ENCODE measurements at places on chromosomes 2 and 18.

DNA sequence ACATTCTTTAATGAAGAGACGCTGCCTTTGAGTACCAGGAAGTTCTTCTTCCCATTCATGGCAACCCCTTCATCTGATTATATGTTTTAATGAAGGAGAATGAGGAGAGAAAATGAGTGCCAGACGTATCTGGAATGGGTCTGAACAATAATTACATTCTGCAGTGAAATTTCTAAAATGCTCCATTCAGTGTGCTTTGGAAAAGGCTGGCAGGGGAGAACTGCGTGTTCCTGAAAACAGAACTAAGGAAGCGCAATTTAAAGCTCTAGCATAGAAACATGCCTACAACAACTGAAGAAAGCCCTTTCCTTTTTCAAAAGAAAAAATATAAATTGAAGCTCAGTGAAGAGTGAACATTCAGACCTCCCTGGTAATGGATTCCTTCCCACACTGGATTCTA lies 58.8 kb downstream of the BOD1L2 start:
- no peak for DNase-seq

DNA sequence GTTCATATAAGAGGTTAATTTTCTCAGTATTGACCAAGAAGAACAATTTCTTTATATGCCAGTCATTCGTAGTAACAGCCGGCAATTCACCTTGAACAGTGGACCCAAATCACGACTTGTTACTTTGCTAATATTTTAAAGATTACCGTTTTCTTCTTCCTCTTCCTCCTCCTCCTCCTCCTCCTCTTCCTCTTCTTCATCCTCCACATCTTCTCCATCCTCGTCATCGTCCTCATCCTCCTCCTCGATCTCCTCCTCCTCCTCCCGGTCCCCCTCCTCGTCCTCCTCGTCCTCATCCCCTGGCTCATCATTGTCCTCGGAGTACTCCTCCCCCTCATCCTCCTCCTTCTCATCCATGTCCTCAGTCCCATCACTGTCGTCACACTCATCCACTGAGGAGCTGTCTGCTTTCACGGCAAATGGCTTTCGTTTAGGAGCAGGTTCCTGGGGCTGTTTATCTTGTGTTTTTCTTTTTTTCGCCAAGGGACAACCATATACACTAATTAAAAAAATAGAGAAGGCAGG lies 198.6 kb upstream of the PXDN start:
- no peak for DNase-seq

DNA sequence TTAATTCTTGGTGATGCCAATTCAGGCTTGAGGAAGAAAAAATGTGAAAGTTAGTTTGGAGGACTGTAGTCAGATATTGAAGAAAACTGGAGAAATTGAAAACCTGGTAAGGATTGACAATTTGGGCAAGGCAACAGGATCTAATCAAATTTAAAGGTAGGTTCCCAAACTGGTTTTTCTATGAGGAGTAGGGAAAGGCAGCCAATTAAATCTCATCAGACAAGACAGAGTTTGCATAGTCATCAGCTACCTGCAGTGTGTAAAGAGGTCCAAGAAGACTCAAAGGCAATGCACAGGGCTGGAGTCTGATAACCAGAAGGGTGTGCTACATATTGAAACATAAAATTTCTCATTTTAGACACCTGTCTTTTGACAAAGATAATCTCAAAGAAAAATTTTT lies 16.0 kb upstream of the CAB39 start:
- no peak for DNase-seq

DNA sequence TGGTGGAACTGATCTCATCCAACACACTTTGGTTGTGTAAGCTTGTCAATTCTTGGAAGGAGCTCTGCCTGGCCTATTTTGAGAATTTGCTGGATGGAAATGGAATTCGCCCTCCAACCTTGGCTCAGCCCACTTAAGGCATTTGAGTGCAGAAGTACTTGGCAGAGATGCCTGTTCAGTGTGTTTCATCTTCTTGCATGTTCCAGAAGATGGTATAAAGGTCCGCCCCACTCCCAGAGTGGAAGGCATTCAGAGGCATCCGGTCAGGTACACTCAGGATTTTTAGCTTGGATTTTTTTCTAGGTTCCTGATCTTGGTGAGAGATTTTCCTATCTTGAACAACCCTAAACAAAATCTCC lies 61.3 kb upstream of the TXNDC2 start:
- no peak for DNase-seq

DNA sequence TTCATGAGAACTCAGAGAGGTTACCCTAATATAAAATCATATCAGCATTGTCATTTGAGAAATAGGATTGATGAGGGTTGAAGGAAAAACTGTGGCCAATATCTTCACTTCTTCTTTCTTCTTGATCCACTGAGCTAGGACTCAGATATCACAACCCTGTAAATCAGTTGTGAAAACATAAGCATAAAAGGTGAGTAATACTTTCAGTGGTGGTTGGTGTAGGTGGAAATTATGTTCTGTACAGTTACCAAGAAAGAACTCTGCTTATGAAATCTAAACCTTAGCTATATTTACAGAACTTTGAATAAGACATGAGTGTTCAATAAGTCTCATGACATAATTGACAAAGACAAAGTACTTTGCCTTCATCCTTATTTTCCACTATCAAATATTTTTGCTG lies 56.3 kb downstream of the PAX3 start:
- DNase-seq = no peak

DNA sequence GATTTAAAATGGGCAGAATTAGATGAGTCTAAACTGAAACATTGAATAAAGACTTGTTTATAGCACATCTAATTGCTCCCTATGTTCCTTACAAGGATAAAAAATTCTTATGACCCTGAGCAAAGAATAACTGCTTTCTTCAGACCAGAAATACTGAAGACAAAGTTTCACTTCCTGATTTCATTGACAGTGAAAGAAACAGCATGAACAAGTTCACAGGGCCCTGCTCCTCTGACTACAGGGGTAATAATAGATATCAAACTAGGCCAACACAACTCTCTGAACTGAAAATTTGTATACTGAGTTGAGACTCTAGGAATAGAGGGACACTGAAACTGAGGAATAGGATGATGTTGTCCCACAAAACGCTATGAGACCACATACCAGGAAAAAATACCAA lies 1383.3 kb upstream of the CDH2 start:
- DNase-seq = no peak

DNA sequence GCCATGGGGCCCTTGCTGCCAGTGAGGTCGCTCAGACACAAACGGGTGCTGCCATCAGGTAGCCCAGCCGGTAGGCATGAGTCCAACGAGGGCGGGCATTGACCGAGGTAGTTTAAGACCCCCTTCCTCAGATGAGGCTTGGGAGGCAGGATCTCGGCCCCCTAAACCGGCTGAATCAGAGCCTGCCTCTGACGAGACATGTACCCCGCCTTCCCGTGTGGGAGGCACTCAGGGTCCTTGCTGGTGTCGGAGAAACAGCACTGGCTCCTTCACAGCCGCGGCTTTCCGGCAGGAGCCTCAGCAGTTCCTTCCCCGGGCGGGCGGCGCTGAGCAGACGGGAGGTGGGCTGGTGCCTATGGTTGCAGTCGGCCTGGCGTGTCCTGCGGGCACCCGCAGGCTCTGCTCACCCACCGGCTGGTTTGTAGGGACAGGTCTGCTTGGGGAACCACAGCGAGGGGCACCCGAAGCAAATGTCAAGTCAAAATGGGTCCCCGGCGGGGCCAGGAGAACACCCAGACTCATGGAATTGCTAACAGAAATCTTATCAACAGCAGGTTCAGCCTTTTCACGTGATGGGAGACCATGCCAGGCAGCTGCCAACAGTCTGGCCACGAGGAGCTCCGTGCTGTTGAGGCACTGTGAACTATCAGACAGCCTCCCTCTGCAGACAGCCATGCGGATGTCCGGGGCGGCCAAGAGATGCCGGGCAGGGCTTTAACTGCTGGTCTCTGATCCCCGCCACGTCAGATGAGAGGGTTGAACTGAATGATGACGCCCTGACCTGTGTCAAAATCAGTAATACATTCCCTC lies 2.8 kb downstream of the KCNG2 start:
- no peak for DNase-seq

- DNase-seq = no peak
These were observed 29.6 kb upstream of the RNF152 start for GRCh38 chr18:61922435-61922834.

DNA sequence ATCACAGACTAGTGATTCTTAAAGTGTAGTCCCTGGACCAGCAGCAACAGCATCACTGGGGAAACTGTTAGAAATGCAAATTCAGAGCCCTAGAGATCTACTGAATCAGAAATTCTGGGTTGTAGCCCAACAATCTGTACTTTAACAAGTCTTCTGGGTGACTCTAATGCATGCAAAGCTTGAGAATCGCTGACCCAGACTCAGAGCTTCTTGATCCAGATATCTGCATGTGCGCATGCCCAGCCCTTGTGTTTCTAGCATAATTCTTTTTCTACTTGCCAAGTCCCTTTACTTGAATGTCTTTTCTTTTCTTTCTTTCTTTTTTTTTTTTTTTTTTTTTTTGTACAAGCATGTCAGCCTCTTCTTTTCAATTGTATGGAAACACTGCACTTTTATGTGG lies 60.4 kb downstream of the FIGN start:
- no peak for DNase-seq

GRCh38 chr2:112979731-112980130 lies 1.9 kb downstream of the IL36G start:
- DNase-seq = no peak

Data from HCT116 (cell line).